Activated T-helper 1 cell treated with anti-CD3 and anti-CD28 coated beads, Interleukin-12 subunit alpha, Interleukin-12 subunit beta, Interleukin-2, Interleukin-4 antibody, amounts not matched to agents 30 ng/mL and 10 ng/mL and 1 ng/mL, durations not matched to agents 14 hours and 24 hours and 36 hours (primary cell): ENCODE measurements at places on chromosomes 3 and 15.
A peak's percentile ranks its signal among the peaks of the same experiment; 100 is the strongest.

- H3K4me3 ChIP-seq = no peak overlapping the region
- no peaks in the 10 kb centered on the region for H3K36me3 ChIP-seq
- H3K4me1 ChIP-seq = peaks cover 9% of the 10 kb centered on the region
- DNase-seq = no peak
- H3K27ac ChIP-seq = peak overlapping the region; percentile 28
- H3K27me3 ChIP-seq = peaks cover 3% of the 10 kb centered on the region
Observed at GRCh38 chr3:134918441-134918840, 123.4 kb downstream of the EPHB1 start.

DNA sequence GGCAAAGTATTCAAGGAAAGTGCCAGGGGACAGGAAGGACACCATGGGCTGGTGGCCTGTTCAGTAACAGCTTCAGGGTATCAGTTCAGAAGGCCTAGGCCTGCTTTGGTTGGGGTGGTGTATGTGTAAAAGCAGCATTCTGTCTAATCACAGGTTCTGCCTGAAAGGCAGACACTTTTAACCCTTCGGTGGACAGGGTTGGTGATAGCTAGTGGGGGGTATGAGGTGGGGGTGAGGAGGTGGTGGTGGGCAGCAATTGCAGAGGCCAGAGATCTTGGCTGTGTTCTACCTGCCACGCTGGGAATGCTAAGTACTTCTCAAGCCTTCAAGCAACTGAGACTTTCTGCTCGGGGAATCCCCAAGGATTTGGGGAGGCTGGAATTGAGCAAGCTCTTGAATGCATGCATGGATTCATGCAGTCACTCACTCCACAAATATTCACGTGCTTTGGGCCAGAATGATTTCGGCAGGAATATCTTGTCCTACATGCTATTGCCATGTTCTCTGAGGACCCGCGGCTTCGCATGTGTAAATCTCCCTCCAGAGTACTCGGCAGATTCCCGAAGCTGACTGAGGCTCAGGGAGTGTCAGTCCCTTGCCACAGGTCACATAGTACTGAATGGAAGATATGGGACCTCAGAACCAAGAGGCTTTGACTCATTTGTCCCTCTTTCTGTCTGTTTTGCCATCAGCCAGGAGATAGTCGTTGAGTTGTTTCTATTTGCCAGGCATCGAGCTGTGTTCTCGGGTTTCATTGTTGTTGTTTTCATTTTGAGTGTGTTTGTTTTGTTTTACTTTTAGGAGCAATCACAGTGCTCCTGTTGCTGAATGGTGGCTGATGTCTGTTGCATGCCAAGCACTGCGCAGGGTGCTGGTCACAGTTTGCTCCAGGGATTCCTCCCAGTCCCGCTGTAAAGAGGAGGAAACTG lies 65.5 kb downstream of the SMAD3 start:
- H3K4me3 ChIP-seq = peak overlapping the region; percentile 38
- DNase-seq = no peak
- H3K27me3 ChIP-seq = no peaks in the 10 kb centered on the region
- peaks cover 97% of the 10 kb centered on the region for H3K4me1 ChIP-seq
- peaks cover 33% of the 10 kb centered on the region for H3K36me3 ChIP-seq
- H3K27ac ChIP-seq = peak overlapping the region; percentile 86

GRCh38 chr3:167148136-167148535 lies 232.0 kb downstream of the ZBBX start:
- H3K4me1 ChIP-seq = no peaks in the 10 kb centered on the region
- H3K27me3 ChIP-seq = no peaks in the 10 kb centered on the region
- no peaks in the 10 kb centered on the region for H3K36me3 ChIP-seq
- no peak for DNase-seq
- H3K27ac ChIP-seq = no peak overlapping the region
- no peak overlapping the region for H3K4me3 ChIP-seq

DNA sequence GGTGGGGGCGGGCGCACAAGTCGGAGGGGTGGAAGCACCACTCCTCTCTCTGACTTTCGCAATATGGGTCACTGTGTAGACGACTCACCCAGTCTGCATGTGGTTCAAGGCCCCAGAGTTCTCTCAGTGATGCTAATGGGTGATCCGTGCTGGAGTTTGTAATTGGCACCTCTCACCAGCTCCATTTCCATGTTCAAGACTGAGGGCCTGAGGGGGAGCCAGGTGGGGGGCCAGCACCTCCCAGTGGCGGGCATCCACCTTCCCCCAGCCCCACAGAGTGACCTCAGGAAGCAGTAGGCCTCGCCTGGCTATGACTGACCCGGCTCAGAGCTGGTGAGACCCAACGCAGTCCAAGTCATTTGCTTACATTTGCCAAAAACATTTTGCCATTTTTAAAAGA lies 230.0 kb upstream of the ST8SIA2 start:
- no peak for DNase-seq
- no peak overlapping the region for H3K27ac ChIP-seq
- H3K4me3 ChIP-seq = no peak overlapping the region
- H3K36me3 ChIP-seq = peaks cover 5% of the 10 kb centered on the region

DNA sequence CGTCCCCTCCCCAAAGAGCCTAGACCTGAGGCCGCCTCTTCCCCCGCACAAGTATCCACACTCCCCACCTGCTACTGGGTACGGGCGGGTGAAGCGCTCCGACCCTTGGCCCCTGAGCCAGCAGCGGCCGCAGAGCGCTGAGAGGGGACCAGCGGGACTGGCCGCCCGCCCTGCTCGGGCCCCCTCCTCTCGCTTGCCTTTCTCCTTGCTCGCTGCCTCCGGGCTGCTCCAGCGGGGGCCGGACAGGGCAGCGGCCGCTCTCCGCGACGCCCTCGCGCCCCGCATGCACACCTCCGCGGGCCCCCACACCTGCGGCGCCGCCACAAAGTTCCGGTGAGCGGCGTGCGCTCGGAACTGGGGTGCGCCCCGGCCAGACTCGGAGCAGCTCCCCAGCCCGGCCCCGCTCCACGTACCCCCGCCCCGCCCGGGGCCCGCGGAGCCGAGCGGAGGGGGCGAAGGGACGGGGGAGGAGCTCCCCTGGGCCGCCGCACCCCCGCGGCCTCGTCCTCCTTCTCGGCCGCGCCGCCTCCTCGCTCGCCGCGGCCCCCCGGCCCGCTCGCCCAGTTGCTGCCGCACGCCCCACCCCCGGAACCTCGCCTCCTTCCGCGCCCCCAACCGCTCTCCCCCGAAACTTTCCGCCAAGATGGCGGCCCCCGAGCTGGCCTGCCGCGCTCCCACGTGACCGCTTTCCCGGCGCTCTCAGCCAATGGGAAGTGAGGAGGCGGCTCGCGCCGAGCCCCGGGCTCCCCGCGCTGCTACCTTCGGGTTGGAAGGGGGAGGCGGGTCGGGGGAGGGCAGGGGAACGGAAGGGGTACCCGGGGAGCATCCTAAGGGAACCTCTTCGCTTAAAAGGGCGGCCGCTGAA lies 704 bp downstream of the DLG1 start:
- peak overlapping the region; percentile 95 for H3K4me3 ChIP-seq
- peaks cover 43% of the 10 kb centered on the region for H3K4me1 ChIP-seq
- peaks cover 27% of the 10 kb centered on the region for H3K27me3 ChIP-seq
- H3K36me3 ChIP-seq = peaks cover 11% of the 10 kb centered on the region

DNA sequence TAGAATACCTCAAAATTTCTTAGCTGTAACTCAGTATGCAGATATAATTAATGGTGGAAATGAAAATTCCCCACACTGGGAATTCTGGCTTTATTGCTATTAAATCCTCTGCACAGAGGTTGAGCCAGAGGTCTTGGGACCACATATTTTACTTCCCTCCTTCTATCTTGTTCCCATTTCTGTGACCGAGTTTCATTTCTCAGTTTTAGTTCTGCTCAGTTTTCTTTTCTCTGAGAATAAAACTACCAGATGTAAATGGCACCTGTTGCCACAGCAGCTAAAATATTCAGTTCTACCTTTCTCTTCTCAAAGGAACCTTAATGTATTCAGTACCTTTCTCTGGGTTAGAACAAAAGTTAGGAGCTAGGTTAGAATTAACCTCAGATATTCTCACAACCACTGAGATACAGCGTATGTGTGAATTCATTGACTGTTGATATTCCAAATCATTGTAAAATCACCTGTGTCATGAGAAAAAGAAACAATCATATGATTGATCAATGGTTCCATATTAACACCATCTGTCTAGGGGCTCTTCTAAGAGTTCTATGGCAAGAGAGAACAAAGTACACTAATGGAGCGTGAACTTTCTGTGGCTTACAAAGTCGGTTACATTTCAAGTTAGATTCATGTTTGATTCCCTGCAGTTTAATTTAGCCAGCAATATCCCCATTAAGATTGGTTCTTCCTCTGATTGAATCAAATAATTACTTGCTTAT lies 374.1 kb downstream of the EFHB start:
- H3K4me1 ChIP-seq = no peaks in the 10 kb centered on the region
- no peak overlapping the region for H3K4me3 ChIP-seq
- no peak for DNase-seq
- H3K27me3 ChIP-seq = no peaks in the 10 kb centered on the region
- H3K36me3 ChIP-seq = no peaks in the 10 kb centered on the region

GRCh38 chr3:184595726-184596125 lies 34.1 kb downstream of the EPHB3 start:
- no peak for DNase-seq
- H3K27me3 ChIP-seq = peaks cover 12% of the 10 kb centered on the region
- no peak overlapping the region for H3K27ac ChIP-seq
- H3K4me3 ChIP-seq = no peak overlapping the region
- no peaks in the 10 kb centered on the region for H3K4me1 ChIP-seq

- H3K27me3 ChIP-seq = no peaks in the 10 kb centered on the region
- no peaks in the 10 kb centered on the region for H3K4me1 ChIP-seq
- no peak for DNase-seq
- H3K4me3 ChIP-seq = no peak overlapping the region
Observed at GRCh38 chr3:155158346-155159037, 78.4 kb downstream of the MME start.

DNA sequence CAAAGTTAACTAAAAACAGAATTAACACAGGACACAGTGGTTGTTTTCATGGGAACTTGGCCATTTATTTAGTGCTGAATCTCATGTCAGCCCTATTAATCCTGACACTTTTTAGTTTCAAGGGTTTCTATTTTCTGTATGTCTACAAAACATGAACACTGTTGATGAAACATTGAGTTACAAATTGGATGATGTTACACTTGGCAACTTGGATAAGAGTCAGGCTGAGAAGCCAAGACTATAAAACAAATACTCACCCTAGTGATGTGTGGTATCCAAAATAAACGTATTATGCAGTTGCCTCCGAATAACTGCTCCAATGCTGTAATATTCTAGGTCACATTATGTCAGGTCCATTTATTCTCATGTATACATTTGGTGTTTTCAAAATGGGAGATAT lies 349.6 kb downstream of the ZIC1 start:
- H3K4me3 ChIP-seq = no peak overlapping the region
- H3K4me1 ChIP-seq = no peaks in the 10 kb centered on the region
- no peak overlapping the region for H3K27ac ChIP-seq
- no peaks in the 10 kb centered on the region for H3K27me3 ChIP-seq
- H3K36me3 ChIP-seq = no peaks in the 10 kb centered on the region

- no peak overlapping the region for H3K27ac ChIP-seq
- no peak overlapping the region for H3K4me3 ChIP-seq
- H3K27me3 ChIP-seq = no peaks in the 10 kb centered on the region
- H3K36me3 ChIP-seq = peaks cover 18% of the 10 kb centered on the region
- DNase-seq = no peak
Observed at GRCh38 chr3:49492969-49493368, 22.9 kb downstream of the DAG1 start.

DNA sequence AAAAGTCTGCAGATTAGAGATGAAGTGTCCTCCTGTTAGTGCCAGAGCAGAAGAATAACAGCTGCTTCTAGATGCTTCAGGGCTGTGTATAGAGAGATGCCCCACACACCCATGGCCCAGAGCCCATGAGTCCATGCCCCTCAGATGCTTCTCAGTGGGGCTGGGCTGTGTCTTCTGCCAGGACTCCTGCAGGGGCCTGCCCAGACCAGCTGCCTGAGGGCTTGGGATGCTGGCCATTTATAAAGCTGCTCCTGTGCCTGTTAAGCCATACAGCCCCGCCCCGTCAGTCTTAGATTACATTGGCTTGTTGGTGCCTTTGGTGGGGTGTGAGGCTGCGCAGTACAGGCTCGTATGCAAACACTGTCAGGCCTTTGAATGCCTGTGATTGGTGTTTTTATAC lies 318.0 kb upstream of the CTDSPL start:
- H3K4me1 ChIP-seq = no peaks in the 10 kb centered on the region
- DNase-seq = no peak
- no peak overlapping the region for H3K27ac ChIP-seq
- peaks cover 5% of the 10 kb centered on the region for H3K27me3 ChIP-seq
- no peak overlapping the region for H3K4me3 ChIP-seq

DNA sequence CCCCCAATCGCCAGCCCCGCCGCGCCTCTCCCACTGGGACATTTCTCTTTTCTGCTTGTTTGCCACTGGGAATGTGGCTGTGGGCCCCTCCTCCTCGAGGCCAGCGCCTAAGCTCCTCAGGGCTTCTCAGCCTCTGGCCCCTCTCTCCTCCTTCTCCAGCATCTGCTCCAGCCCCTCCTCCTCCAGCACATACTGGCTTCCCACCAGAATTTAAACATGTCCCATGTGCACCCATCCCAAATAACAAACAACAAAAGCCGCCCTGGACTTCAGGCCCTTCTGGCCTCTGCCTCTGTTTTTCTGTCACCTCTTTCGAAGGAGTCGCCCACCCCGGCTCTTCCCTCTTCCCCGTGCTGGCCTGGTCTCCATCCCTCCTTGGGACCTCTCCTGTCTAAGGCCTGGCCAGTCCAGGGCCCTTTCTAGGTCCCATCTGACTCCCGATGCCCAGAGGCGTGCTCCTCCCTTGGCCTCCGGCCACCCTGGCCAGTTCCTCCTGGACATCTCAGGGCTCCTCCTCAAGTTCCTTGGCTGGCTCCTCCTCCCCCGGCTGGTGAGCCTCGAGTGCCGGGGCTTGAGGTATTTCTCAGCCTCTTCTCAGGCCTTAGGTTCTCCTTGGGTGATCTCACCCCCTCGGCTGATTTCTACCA lies 94.6 kb upstream of the SLC6A6 start:
- H3K27me3 ChIP-seq = peaks cover 23% of the 10 kb centered on the region
- peaks cover 6% of the 10 kb centered on the region for H3K4me1 ChIP-seq

DNA sequence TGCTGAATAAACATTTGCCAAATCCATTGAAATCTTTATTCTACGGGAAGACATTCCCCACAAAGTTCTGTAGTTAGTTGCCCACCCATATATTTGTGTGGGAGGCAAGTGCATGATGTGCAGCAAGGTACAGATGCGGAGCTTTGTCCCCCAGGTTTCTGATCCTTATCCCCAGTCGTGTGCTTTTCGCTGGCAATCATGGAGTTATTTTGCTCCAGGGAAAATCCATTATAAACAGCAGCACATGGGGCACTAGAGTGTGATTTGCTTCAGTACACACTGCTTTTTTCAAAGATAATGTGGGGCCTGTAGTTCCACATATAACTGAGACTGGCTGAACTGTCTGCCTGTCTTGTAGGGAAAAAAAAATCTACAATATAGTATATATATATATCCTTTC lies 132.1 kb downstream of the FEZF2 start:
- DNase-seq = no peak
- no peaks in the 10 kb centered on the region for H3K36me3 ChIP-seq
- peaks cover 6% of the 10 kb centered on the region for H3K4me1 ChIP-seq
- no peak overlapping the region for H3K27ac ChIP-seq
- H3K27me3 ChIP-seq = peaks cover 2% of the 10 kb centered on the region
- H3K4me3 ChIP-seq = no peak overlapping the region

- H3K4me3 ChIP-seq = no peak overlapping the region
- DNase-seq = no peak
Observed at GRCh38 chr3:46406443-46406787, 451 bp downstream of the CCR5AS start.
